ENCODE measurements at places on chromosomes 12 and 14.

DNA sequence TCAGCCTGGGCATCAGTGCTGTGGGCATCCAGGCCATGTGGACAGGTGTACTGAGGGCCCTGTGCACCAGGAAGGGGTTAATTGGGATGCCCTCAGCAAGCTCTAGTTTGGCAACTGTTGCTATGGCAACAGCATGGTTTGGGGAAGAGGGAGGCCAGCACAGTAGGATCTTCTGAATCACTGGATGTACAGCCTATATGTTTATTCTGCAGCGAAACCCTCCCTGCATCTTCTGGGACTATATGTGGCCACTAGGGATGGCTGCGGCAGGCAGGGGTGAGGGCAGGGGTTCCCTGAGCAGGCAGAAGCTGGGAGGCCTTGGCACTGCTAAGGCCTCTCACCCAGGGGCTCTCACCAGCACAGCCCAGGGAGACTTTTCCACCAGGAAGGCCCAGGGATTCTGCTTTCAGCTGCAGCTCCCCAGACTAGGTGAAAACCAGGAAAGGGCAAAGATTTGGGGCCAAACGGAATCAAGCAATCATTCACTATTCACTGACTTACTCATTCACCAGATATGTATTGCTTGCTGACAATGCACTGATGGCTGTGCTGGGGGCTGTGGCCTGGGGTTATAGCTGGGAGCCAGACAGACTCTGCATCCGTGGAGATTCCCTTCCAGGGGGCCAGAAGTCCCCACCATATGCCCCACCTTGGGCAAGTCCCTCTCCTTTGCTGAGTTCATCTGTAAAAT lies 42.8 kb downstream of the IRF2BPL start:
- DNase-seq = no peak

DNA sequence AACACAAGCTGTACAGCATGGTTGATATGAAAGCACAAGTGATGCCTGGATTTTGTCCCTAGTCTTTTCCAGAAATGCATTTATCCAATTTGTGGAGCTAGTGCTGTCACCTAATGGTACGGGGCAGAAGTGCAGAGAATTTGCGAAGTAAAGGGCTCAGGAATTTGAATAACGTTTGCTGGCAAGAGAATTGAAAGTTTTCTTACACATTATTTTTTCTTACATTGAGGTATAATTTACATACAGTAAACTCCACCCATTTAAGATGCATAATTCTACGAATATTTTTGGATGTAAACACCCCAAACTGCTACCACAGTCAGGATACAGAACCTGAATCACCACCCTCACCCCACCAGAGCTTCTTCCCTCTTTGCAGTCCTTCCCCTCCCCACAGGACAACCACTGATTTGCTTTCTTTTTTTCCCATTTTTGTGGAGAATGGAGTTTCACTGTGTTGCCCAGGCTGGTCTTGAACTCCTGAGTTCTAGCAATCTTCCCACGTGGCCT lies 3.5 kb downstream of the AICDA start:
- no peak for DNase-seq

DNA sequence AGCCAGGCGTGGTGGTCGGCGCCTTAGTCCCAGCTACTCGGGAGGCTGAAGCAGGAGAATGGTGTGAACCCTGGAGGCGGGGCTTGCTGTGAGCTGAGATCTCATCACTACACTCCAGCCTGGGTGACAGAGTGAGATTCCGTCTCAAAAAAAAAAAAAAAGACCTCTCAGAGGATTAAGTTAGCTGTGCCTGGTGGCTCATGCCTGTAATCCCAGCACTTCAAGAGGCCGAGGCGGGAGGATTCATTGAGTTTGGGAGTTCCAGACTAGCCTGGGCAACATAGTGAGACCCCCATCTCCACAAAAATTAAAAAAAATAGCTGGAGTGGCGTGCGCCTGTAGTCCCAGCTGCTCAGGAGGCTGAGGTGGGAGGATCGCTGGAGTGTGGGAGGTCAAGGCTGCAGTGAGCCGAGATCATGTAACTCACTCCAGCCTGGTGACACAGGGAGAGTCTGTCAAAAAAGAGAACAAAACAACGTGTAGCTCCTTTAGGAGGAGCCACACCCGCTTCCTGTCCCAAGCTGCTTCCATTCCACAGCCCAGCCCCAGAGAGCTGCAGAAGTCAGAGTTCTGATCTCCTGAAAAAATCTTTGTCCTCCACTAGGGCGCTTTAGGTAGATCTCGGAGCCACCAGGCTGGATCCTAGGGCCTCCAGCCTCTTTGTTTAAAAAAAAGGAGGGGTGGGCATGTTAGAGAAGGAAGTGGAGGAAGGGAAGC lies 11.5 kb upstream of the ULK1 start:
- no peak for DNase-seq

DNA sequence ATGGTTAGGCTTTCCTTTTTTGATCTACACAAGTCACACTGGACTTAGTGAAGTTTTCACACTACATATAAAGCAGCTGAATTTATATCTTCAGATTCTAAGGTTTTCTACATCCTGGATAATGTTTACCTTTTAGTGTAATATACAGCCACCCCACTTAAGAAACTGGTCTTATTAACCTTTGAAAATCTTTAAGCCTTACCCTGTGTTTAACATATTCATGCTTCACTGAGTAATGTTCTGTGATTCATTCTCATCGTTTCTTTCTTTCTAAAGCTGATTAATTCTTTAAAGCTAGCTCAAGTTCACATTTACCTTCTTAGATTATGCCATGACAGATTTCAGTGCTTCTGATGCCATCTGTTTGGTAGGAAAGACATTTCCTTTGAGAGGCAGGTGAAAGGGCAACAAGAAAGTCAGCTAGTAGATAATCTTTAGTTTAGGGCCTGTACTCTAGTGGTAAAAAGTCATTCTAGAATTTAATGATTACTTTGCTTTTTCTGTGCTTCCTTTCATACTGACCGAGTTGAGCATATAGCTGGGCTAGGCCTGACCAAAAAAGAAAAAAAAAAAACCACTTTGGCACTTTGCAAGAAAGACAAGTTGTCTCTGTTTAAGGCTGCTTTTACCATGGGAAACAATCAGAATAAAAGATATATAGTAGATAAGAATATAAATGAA lies 690.9 kb upstream of the FBXO33 start:
- no peak for DNase-seq

DNA sequence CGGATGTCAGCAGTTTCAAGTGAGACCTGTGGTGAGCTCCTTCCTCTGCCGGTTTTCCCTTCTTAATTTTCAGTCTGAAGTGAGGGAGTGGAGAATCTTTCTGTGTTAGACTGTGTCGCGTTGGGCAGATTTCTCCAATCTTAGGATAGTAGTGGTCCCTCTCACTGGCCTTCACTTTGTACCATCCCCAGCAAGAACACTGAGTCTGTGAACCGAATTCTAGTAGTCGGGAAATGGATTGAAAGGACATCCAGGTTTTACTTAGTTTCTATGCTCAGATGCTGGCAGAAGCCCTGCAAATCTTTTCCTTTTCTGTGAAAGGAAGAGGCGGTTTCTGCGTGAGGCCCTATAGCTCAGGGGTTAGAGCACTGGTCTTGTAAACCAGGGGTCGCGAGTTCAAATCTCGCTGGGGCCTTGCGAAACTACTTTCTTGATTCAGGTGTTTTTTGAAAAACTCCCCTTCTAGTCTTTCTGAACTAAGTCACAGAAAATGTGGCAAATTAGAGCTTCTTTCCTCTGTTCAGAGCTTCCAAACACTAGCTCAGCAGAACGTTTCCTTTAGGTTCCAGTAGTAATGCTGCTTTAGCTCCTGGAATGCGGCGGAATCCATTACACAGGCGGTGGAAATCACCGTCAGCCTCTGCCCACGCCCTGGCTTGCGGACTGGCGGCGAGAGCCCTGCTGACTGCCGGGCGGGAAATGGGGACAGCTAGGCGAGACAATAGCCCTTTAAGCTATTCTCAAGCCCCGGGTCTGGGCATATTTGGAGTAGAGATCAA lies 2.8 kb upstream of the RNASE4 start:
- peak; percentile 75 for DNase-seq

DNA sequence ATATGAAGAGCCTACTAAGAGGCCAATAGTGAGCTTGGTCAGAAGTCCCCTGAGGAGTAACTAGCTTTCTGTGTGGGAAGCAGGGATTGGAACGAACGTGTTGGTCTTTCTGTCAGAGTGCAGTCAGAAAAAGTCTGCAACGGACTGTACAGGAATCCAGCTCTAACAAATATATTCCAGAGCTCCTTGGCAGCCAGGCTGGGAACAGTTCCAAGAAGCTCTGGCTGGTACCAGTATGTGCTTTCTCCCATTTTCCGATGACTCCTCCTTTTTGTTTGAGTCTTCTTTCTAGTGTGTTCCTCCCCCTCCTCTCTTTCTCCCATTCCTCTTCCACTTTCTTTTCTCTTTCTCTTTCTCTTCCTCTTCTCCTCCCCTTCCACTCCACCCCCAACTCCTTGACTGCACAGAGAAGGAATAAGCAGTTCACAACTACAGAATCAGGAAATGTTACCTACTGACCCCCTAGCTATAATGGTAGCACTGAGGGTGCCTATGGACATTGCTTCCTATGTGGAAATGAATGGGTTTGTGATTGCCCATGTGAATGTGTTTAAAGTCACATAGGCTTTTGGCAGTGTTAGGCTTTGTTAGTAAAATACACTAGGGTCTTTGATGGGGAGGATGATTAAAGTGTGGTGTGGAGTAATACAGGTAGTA lies 59.9 kb downstream of the TTLL5 start:
- no peak for DNase-seq

DNA sequence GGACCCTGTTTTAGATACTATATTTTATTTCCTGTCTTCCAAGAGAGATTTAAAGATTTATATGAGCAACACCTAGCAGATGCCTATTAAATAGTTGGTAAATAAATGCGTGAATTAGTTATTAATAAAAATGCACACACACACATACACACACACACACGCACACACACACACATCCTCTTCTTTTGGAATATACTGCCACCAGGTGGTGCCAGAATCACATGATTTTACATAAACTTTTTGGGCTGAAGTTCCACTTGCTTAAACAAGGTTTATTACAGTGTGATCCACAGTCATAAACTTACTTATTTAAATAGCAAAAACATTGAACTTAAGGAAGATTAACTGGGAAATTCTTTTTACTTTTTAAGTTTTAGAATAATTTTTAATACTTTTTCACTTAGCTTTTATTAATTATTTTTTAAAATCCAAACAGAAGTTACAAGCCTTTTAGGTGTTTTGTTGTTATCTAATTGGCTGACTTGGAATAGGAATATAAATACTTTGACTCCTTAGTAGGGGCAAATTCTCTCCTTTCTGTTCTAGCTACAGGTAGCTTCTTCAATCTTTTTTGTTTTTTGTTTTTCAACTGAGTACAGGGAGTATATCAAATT lies 17.5 kb downstream of the RAD51B start:
- DNase-seq = peak; percentile 11

- DNase-seq = no peak
These were observed 293.8 kb downstream of the NOVA1 start for GRCh38 chr14:26304056-26304455.

DNA sequence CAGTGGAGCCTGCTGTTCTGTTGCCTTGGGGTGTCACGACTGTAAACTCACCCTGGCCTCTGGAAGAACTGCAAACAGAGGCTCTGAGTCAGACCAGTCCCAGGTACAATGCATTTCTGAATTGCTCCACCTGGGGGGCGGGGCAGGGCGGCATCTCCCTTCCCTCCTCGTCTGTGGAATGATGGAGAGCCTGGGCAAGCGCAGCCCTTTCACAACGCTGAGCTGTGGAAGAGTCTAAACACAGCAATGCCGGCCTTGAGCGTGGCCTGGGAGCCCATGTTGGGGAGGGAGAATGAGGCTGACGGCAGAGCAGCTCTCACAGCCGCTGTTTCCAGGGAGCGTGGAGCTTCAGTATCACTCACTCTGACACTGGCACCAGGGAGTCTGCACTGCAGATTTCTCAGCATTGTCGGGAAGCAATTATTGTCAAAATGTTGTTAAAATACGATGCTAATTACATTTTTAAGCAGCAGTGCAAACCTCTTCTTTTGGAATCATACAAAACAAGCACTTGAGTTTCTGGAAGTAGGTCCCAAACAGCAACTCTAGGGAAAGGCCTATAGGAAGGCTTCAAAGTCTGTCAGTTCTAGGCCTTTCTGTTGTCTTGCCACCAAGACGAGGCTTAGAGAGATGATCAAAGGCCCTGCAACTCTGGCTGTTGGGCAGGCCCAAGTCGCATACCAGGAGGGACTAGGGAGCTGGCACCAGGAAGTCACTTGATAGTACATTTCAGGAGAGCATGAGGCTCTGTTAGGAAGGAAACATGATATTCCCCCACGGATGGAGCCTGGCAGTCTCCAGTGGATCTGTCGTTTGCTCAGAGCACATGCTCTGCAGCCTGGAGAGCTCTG lies 244.0 kb upstream of the FKBP4 start:
- DNase-seq = no peak

GRCh38 chr12:17197971-17198370 lies 592.0 kb upstream of the LMO3 start:
- no peak for DNase-seq

GRCh38 chr12:131074221-131075083 lies 120.7 kb downstream of the ADGRD1 start:
- no peak for DNase-seq

GRCh38 chr12:123444092-123445026 lies 7.9 kb upstream of the RILPL2 start:
- DNase-seq = no peak

DNA sequence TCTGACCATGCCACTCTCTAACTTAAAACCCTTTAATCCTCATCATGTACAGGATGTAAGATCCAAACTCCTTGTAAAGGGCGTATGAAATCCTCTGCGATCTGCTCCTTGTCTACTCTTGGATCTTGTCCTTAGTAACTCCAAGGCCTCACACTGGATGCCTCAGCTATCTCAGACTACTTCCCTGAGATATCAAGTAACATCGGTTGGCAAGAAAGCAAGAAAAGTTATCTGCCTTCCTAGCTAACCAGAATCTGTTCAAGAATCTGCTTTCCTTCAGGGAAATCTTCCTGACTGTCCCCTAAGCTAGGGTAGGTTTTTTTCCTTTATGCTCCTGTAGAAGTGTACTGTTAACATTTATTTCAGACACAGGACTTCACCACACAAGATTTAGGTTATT lies 82.6 kb downstream of the TAOK3 start:
- no peak for DNase-seq

GRCh38 chr12:65277994-65278575 lies 398 bp upstream of the MSRB3 start:
- no peak for DNase-seq

Data from activated effector memory CD4-positive, alpha-beta T cell treated with Interleukin-2 at 50 U/mL for 16 hours (primary cell).